ENCODE measurements at places on chromosomes 13 and 19.

DNA sequence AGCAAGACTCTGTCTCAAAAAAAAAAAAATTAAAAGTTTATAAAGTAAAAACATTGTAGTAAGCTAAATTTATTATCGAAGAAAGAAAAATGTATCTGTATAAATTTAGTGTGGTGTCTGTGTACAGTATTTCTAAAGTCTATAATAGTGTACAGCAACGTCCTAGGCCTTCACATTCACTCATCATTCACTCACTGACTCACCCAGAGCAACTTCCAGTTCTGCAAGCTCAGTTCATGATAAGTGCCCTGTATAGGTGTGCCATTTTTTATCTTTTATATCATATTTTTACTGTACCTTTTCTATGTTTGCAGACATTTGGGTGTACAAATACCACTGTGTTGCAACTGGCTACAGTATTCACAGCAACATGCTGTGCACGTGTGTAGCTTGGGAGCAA lies 118.1 kb downstream of the TNFRSF19 start:
- DNase-seq, result no peak

DNA sequence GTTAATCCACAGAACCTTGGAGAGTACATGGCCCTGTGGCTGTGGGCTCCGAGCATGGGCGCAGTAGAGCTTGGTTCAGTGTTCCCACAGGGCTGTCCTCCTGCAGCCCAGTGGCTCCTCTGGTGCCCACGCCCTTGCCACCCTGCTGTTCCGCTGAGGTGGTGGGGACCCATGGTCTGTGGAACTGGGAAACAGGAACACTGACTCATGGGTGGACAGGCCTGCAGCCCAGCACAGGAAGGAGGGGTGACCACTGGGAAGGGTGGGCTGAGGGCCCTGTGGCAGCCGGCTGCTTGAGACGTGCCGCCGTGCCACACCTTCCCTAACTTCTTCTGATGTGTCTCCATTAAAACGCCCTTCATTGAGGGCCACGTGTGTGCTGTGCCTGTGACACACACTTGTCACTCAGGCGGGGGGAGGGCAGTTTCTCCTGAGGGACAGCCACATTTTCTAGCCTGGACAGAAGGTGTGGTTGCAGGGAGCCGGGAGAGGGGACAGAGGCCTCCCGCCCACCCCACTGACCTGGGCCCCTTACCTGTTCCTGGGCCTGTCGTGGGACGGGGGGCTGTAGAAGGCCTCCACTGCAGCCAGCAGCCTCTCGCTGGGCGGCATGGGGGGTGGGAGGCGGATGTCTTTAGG lies 21.1 kb downstream of the CHERP start:
- DNase-seq, result no peak

DNA sequence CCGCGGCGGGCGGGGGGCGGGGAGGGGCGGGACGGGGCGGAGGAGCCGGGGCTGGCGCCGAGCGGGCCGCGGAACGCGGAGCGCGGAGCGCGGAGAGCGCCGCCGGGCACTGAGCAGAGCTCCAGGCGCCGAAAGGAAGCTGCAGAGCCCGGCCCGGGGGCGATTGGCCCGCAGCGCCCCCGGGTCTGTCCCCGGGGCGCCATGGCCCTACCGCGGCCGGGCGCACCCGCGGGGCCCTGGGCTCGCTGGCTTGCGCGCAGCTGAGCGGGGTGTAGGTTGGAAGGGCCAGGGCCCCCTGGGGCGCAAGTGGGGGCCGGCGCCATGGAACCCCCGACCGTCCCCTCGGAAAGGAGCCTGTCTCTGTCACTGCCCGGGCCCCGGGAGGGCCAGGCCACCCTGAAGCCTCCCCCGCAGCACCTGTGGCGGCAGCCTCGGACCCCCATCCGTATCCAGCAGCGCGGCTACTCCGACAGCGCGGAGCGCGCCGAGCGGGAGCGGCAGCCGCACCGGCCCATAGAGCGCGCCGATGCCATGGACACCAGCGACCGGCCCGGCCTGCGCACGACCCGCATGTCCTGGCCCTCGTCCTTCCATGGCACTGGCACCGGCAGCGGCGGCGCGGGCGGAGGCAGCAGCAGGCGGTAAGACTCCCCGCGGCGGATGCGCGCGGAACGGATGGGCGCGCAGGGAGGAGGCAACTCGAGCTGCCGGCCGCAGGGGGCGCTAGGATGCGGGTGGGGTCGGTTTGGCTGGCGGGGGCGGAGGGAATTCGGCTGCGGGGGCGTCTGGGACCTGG lies at the start of gene PDE4A:
TSS of gene PDE4A (plus strand) at position 95 of the 796 bp plus-strand sequence. CDS start at position 322, 227 bp downstream.
- peak; percentile 25 for DNase-seq

- no peak for DNase-seq
Observed at GRCh38 chr13:93867481-93867880, 612.0 kb downstream of the DCT start.

GRCh38 chr19:35290381-35291127 lies 1.4 kb upstream of the MAG start:
- DNase-seq, result no peak

DNA sequence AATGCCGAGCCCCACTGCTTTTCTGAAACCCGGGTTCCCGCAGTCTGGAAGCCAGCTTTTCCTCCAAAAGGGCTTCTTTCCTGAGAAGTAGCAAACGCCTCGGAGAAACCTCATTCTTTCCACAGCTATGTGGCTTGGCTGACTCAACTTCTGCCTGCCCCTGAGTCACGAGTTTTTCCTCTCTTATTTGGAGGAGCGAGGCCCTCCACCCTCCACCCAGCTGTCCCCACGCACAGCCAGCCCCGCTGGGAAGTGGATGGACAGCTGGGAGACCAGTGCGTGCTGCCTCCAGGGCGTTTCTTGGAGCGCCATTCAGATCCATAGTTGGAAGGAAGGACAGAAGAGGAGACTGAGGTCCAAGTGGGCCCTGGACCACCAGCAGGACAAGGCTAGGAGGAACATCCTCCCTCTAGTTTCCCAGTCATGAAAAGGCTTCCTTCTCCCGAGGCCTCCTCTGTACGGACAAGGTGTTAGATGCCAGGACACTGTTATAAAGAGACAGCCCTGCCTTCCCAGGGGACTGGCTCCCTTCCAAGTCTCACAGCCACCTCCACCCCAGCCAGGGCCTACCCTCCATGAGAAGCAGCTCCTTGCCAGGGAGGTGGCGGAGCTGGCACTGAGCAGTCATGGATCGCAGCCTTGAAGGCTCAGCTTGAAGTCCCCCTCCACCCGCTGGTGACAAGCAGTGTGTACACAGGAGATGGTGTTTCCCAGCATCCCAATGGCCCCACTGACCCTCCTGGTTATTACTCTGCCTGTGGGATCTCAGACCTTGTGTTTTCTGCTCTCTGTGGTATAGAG lies 2.5 kb upstream of the PLEKHF1 start:
- DNase-seq, result peak; percentile 75

- DNase-seq, result no peak
Observed at GRCh38 chr19:44557933-44558332, 28.5 kb upstream of the CEACAM20 start.

DNA sequence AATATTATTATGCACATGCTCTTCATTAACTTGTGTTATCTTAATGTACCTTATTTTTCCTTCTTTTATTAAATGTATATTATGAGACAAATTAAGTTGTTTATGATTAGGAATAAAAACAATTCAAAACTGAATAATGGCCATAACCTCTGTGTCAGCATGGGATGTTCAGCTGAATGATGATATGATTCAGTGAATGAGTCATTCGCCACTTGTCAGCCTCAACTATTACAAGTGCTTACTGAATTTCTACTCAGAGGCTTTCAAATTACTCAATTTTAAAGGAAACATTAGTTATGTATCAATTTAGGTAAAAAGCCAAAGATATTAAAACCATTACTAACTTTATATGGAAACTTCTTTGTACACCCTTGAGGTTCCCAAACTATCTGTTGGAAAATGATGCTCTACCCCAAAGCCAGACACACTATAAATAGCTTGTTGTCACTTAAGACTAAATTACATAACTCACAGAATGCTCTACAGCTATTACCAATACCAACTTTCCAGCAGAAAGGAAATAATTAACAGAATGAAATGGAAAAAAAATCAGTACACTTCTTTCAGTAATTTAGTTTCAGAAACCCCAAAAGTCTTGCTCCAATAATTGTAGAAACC lies 14.4 kb downstream of the LIG4 start:
- no peak for DNase-seq

DNA sequence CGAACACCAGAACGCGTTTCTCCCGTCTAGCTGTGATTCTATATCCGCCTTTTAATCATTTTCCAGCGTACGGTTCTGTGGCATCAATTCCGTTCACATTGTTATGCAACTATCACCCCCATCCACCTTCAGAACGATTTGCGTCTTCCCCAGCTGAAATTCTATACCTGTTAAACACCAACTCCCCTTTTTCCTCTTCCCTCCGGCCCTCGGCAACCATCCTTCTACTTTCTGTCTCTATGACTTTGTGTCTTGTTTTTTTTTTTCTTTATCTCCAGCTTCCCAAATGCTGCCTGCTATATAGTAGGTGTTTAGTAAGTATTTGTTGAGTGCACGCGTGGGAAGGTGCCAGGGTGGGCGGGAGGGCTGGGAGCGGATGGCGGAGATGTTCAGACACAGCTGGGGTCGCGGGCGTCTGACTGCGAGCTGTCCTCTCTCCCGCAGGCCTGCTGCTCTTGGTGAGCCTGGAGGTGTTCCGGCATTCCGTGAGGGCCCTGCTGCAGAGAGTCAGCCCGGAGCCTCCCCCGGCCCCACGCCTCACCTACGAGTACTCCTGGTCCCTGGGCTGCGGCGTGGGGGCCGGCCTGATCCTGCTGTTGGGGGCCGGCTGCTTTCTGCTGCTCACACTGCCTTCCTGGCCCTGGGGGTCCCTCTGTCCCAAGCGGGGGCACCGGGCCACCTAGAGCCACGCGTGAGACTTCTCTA lies 20.2 kb downstream of the CACNG6 start:
- DNase-seq, result no peak

DNA sequence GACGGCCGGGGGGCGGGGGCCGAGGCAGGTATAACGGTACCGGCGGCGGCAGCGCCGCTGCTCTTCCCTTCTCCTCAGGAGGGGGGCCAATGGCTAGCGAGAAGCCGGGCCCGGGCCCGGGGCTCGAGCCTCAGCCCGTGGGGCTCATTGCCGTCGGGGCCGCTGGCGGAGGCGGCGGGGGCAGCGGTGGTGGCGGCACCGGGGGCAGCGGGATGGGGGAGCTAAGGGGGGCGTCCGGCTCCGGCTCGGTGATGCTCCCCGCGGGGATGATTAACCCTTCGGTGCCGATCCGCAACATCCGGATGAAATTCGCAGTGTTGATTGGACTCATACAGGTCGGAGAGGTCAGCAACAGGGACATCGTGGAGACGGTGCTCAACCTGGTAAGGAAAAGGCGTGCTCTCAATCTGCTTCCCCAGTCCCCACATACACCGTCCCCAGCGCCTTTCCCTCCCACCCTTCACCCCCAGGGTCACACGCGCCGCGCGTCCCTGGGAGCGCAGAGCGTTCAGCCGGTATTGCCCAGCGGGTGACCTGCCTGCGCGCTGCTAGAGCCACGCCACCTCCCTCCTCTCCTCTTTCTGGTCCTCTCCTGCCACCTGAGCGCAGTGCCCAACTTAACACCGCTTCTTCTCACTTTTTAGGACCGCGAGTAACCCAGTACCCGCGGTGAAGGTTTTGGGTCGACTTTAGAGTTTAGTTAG lies 814 bp downstream of the NBEA start:
- DNase-seq, result no peak

- DNase-seq, result peak; percentile 65
Observed at GRCh38 chr13:26320766-26321165, 66.8 kb downstream of the CDK8 start.

DNA sequence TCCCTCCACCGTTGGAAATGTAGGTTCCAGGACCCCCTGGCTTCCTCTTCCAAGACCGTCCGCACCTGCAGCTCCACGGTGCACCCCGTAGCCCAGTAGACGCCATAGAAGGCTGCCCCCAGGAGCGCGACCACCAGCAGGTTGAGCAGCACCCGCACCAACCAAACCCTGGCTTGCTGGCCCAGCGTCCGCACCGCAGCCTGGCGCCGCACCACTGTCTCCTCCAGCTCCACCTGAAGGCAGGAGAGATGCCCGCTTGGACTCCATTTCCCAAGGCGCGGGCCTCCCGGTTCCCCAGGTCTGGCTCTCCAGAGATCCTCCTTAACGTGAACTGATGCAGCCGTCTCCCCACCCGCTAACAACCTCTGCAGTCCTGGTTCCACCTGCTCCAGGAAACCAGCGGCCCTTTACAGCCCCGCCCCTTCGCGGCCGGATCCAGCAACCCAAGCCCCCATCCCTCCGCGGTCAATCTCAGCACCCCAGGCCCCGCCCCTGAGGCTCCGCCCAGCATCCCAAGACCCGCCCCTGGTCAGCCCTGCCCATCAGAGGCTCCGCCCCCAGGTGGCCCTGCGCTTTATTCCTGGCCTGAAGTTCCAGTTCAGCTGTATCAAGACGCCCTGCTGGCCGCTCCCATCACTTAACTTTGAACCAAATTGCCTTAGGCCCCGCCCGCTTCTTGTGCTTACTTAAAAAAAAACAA lies 5.0 kb upstream of the LENG1 start:
- DNase-seq, result no peak

DNA sequence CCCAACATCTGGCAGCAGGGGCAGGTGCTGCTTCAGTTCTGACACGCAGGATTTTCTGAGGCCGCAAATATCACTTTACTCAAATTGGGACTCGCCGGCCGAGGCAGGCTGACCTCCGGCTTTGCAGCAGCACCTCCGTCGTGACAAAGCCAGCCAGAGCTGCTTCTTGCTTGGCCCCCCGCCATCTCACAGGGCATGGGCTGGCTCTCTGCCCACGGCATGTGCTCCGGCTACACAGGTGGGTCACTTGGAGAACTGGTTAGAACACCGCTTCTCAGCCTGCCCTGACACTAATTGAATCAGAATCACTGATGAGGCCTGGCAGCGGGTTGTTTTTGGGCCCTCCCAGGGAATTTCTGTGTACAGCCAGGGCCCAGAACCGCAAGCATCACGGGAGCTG lies 112.3 kb downstream of the SLC7A1 start:
- no peak for DNase-seq

DNA sequence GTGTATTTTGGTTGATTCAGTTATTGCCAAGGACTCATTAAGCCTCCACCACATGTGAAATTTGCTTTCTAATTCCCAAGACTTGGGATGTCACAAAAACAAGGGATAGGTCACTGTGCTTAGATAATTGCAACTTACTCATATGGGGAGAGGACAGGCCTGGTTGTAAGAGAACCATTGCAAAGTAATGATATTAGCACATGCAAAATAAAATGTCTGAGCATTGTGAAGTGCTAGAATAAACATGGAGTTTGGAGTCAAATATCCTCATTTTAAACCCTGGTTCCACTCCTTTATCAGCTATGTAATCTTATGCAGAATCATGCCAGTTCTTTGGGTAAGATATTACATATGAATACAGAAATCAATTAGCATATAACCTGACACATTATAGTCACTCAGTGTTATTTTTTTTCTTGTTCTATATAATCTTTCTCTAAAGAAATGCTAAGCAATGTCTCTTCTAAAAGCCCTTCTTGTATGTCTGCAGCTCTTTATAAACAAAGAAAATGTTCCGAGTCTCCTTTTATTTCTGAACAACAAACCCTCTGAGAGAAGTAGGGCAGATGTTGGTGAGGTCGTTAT lies 5.5 kb downstream of the CBY2 start:
- DNase-seq, result no peak

- peak; percentile 20 for DNase-seq
Observed at GRCh38 chr19:44847144-44848035, 1.3 kb downstream of the NECTIN2 start.

DNA sequence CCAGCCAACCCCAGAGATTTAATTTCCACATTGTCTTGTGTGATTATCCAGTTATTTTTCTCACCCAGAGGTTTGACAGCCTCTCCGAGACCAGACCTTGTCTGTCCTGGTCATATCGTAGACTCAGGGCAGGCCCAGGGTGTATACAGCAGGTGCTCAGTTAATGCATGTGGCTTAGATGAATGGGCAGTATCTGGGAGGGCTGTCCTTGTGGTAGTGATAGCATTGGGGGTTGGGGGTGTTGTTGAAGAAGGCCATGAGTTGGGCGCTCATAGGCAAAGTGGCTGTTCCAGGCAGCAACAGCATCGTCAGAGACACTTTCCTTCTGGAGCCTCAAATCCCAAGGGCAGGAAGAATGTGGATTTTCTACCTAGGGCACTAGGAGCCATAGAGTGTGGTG lies 16.9 kb downstream of the MAST3 start:
- DNase-seq, result no peak
